ENCODE measurements at places on chromosomes 16 and 17. TPM values are rescaled to one million over a fixed set of nuclear protein-coding genes. Genes with fewer than 3 reads are reported as not detected.

DNA sequence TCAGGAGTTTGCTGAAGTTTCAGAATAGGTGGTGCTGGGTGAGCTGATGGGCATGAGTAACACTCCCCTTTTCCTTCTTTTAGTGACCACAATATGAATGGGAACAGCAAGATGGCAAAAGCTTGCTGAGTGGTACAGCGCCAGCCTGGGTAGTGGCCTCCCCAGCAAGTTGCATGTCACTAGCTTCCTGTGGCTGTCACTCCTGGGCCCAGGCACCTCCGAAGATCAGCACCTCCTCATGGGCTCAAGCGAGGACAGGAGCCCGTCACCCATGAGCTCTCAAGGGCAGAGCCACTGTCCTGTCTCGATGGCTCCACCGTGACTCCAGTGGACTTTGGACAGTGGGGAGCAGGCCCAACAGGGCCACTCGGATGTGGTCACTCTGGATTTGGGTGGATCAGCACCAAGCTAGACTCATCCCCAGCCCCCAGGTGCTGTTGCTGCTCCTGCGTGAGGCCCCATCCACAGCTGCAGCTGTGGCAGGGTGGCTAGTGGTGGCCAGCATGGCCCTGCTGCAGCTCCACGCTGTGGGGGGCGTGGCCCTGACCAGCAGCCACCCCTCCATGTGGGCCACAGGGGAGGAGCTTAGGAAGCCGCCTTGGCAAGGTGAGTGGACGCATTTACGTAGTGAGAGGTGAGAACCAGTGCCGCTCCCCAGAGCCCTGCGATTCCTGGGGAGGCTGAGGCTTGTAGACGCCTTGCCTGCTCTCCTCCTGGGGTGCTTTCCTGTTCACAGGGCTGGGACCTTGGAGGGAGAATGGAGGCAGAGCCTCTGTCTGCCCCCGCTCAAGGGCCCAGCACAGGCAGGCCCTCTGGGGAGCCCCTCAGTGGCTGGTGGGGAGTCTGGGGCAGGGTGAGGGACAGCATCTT, 13.6 kb upstream of the DNASE1 start:
- DNase-seq = no peak

DNA sequence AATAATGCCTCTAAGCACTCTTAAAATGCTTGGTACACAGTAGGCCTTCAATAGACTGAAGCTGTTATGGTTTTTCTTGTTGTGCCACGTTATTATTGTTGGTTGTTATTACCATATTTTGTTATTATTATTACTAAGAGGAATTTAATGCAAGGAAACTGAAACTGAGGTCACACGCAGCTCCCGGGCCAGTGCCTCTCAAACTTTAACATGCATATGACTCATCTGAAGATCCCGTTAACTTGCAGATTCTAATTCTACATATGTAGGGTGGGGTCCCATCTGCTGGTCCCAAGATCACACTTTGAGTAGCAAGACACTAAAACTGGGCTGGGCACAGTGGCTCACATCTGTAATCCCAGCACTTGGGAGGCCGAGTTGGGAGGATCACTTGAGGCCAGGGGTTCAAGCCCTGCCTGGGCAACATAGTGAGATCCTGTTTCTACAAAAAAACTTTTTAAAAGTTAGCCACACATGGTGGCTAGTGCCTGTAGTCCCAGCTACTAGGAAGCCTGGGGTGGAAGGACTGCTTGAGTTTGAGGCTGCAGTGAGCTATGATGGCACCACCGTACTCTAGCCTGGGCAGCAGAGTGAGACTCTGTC, 888 bp downstream of the ACSM5 start:
- DNase-seq = no peak

KCNH6 gene
- not detected for total RNA-seq

DNA sequence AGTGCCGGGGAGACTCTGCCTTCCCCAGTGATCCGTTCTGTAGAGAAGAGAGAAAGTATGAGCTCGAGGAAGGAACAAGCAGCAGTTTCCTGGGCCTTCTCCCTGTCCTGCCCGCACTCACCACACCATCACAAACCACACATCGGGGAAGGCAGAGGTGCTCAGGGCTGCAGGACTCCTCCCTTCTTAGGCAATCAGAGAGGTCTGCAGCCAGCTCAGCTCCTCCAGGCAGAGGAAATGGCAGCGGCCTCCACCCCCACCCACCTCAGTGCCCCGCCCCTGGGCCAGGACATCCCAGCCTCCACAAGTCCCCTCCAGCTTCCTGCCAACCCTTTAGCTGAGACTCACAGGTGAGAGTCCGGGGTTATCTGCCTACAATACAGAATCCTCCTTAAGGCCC, 2.0 kb downstream of the ZNF319 start:
- no peak for DNase-seq

GRCh38 chr16:79267781-79268180, 332.8 kb downstream of the MAF start:
- DNase-seq = no peak

RGS11 gene
- not detected for total RNA-seq

GRCh38 chr17:3961564-3962047, 2.6 kb downstream of the ATP2A3 start:
- no peak for DNase-seq

EMP2 gene
- total RNA-seq = 9.8 TPM

DNA sequence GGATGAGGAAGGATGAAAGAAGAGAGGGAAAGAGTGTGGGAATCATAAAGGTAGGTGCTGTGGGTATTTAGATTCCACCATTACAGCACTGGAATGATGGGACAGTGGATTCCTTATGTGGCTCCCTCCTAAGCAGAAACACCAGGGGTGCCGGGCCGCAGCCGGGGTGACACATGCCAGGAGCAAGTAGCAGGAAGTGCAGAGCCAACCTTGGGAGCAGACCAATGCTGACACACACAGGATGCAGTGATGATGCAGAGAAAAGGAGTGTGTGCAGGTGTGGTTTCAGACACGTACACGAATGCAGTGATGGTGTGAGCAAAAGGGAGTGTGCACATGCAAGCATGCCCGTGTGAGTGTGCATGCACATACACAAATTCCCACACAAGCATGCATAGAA, 338.0 kb downstream of the SLC39A11 start:
- DNase-seq = no peak

CXCL16 gene
- total RNA-seq = not detected

GRCh38 chr16:3025032-3026002, 1.5 kb downstream of the THOC6 start:
- no peak for DNase-seq

AURKB gene
- 99.7 TPM for total RNA-seq

GRCh38 chr16:65196420-65197075, 74.7 kb upstream of the CDH11 start:
- DNase-seq = no peak

Data from SJSA1 (cell line).